ENCODE measurements at places on chromosomes 5 and 9.

DNA sequence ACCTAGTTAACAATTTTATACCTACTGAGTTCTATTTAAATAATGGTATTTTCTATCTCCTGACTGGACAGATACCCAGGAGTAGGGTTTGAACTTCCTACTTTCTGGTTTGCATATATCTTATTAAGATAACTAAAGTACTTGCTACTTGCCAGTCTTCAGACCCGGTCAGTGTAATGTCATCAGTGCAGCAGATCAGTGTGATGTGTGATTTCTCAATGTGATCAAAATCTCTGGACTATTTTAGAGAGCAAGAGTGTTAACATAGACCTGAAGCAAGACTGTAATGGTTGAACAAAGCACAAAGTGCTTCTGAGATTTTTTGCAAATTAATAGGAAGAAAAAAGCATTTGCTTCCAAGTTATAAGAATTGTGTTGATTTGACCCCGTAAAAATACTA, 6.8 kb downstream of the TMEM38B start:
- no peak for DNase-seq

- DNase-seq = no peak
Measured at GRCh38 chr9:122133263-122133983, 26.2 kb downstream of the NDUFA8 start.

DNA sequence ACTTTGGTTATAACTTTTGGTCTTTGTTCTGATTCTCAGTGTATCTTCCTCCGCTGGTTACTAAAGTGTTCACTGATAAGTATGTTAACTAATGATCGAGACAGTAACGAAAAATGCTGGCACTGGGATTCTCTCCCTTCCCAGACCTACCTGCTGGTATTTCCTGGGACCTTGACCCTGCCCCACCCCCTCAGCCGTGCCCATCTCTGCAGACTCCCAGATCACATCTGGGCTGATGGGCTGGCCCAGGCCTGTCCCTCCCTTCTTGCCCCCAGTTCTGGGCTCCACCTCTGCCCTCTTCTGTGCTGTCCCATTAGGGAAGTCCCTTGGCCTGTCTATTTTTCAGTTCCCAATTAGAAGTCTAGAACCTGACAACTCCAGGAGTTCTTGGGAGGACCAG, 46.9 kb downstream of the NEURL1B start:
- DNase-seq = no peak

DNA sequence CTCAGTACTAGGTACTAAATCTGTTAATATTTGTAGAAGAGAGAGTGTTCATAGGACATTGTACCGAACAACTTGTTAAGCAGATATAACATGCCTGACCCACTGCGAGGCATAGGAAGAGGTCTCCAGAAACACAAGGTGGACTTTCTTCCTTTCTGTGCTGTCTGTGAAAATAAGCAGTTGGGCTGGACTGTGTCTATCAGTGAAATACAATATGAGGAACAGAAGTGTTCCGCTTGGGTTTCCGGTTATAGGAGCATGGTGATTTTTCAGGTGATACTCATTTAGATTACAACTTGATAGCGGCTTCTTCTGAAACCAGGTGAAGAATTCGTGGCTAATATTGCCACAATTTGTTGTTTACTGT, 60.9 kb upstream of the TLR4 start:
- no peak for DNase-seq

DNA sequence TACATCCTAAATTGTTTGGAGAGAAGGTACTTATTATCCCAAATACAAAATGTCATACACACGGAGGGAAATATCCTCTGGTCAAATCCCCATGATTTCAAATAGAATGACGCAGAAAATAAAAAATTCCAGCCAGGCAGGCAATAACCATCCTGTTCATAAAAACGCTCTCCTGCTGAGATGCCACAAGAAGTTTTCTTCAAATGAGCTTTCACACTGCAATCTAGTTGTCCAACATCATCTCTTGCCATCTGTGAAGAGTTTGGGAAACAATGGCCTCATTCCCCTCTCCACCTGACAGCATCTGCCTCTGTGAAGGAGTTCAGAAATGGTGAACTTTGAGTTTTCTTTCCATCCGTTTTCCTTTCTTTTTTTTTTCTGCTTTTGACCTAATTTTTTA, 83.3 kb upstream of the SLC30A5 start:
- peak; percentile 58 for DNase-seq

- DNase-seq = no peak
Measured at GRCh38 chr9:93922535-93922934, 32.6 kb downstream of the BARX1 start.

GRCh38 chr9:127049044-127049443, 73.4 kb downstream of the ANGPTL2 start:
- peak; percentile 62 for DNase-seq

DNA sequence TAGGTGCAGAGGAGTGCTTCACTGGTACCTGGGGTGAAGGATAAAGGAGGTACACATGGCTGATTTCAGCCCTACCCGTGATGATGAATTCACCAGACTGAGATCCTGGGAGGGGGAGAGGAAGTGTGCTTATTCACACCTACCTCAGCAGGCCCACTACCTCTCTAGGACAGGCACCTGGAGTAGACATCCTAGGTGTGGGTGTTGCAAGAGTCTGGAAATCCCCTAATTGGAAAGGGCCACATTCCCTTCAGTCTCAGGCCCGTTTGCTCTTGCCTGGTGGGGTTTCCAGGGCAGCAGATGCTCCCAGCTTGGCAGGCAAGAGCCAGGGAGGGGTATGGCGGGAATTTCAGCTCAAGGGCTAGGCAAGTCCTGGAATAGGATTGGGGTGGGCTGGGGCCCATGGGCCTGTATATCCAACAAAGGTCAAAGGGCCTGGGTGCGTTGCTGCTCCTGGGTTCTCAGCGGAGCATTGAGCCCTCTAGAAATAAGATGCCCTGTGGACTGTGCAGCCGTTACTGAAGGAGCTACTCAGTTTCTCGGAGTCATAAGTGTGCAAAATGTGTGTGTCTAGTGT, 5.8 kb upstream of the CCL21 start:
- DNase-seq = no peak

- DNase-seq = no peak
Measured at GRCh38 chr9:134694368-134694665, 52.7 kb downstream of the COL5A1 start.

DNA sequence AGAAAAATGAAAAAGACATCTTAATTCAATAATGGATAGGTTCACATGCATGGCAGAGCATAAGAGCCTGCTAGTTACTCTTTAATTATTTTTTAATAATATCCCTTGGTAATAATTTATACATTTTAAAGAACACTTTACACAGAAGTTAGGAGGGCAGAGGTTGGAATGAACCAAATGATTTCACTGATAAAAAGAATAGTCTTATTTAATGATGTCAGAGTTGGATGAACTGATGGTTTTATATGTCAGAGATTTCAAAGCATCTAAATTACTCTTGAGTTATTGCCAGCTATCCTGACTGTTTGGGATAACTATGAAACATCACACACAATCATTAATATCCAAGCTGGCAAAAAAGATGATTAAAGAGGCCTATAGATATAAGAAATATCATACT, 244.8 kb downstream of the CSNK1G3 start:
- no peak for DNase-seq

DNA sequence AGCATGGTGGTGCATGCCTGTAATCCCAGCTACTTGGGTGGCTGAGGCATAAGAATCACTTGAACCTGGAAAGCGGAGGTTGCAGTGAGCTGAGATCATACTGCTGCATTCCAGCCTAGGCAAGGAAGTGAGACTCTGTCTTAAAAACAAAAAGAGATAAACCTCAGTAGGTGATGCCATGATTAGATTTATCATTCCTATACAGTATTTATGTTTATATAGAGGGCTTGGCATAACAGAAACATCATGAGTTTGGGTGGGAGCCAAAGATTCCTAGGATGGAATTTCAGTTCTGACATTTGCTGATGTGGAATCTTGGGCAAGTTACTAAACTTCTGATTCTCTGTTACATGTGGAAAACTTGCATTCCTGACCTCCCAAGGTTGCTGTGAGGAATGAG, 22.3 kb downstream of the RFK start:
- no peak for DNase-seq

GRCh38 chr9:95513711-95514110, 3.1 kb downstream of the PTCH1 start:
- no peak for DNase-seq

GRCh38 chr9:36559036-36559695, 13.5 kb upstream of the MELK start:
- peak; percentile 16 for DNase-seq

- no peak for DNase-seq
Measured at GRCh38 chr5:69528035-69528434, 32.0 kb upstream of the GTF2H2C start.

DNA sequence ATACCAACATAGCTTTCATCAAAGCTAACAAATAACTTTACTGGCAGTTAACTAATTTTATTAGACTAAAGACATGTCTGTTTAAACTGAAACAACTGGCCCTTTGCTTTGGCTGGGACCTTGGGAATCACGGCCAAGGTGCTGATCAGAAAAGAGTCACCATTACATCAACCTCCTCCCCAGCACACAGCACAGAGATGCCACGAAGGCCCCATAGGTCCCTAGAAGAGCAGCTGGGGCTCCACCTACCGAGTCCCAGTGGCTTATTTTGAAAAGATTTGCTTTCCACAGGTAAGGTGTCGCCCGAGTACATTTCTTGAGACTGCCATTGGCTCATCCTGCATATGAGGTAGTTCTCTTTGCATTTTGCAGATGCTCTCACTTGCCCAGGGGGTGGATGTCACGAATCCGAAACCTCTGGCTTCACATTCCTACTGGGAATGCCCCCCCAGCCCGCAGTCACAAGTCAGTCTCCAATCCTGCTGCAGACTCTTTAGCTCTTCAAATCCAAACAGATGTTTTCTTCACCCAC, 18.8 kb upstream of the HSD17B3 start:
- no peak for DNase-seq

GRCh38 chr9:114745108-114745848, 60.6 kb downstream of the TNFSF15 start:
- DNase-seq = no peak

GRCh38 chr9:129482521-129483414, 138.1 kb downstream of the C9orf50 start:
- no peak for DNase-seq

- no peak for DNase-seq
Measured at GRCh38 chr9:100718717-100719116, 140.8 kb downstream of the CAVIN4 start.

GRCh38 chr9:120474591-120475243, 105.2 kb downstream of the CDK5RAP2 start:
- peak; percentile 69 for DNase-seq

- DNase-seq = no peak
Measured at GRCh38 chr9:110126986-110127864, 80.7 kb downstream of the C9orf152 start.

DNA sequence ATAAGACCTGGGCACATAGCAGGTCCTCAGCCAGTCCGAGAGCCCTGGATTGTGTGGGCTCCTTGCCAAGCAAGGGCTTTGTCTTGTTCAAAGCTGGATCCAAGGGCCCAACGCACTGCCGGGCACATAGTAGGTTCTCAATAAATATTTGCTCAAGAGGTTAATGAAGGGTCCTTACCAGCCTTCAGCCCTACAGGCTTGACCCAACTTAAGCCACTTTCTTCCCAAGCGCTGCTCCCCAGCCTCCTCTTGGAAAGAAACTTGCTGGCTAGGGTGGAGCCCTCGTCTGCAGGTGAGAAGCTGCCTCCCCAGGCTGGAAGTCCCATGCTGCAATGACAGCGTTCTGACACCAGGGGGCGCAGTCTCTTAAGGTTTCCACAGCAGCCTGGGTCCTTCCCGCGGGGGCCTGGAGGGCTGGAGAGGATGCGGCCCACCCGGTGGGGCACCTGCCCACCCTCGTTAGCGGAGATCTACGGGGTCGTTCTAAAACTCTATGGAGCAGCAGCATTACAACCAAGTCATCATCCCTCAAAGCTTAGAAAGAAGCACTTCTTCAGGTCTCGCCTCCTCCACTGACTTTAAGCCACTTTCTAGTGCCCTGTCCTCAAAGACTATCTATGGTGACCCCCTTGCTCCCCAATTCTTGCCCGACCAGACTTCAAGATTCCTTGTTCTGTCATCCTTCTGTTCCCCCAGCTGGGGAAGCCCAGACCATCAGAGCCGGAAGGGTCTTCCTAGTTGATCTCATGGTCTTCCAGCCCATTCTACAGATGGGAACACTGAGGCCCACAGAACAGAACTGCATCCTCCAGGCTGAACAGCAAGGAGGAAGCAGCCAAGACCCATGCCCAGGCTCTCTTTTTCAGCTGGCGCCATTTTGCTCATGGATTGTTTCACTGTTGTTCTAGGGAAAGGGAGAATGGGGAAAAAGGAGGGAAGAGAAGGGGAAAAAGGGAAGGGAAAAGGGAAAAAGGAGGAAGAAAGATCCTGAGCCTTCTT, 115.4 kb downstream of the LHX2 start:
- no peak for DNase-seq

DNA sequence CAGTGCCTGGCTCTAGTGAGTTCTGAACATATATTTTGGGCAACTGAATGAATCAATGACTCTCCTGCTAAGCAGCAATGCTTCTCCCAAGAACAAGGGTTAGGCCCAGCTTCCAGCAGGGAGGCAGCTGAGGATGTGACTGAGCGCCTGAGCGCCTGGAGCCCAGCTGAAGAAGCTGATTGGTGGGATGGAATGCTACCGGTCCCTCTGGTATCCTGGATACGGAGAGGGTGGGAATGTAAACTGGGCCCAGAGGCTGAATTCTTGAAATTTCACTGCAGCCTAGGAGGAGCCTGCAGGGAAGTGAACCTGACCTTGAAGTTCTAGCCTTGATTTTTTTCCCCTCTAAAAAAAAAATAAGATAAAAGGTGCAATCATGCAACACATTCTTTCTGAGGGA, 43.2 kb downstream of the WWC1 start:
- no peak for DNase-seq

GRCh38 chr9:22119522-22120158, 110.5 kb upstream of the CDKN2B start:
- no peak for DNase-seq

- no peak for DNase-seq
Measured at GRCh38 chr9:136244122-136244968, 1.3 kb downstream of the QSOX2 start.

GRCh38 chr9:37966412-37967013, 62.6 kb upstream of the SLC25A51 start:
- no peak for DNase-seq

DNA sequence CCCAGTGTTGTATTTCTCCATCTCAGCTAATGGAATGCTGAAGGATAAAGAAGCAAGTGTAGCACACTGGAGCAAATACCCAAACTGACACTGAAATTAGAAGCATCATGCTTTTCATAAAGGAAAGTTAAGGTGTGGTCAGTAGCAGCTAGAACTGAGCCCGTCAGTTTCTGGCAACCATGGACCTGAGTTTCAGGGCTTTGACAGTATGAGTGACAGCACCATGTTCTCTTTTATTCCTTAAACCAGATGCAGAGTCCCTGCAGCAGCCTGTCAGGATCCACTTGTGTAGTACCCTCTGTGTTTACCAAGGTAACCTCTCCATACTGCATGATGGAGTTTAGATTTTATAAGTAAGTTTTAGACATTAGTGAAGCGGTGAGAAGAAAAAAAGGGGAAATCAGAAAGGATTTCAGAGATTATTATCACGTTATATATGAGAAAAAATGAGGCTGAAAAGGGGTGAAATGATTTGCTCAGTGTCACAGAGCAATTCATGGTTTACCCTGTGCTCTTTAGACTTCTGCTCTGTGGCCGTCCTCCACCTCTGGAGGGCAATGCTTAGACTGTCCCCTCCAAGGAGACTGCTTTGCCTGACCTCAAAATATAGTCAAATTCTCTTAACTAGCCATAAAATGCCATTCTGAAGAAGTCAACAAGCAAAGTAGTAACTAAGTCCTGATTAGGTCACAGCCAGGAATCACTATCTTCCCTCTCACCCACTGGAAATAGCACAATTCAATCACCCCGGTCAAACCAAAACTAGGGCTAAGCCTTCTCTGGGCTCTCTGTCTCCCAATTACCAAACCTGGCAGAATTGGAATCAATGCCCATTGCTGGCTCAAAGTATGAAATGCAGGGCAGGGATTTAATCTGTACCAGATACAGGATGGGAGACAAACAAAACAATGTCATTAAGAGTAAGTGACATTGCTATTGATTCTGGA, 10.5 kb upstream of the MYOT start:
- no peak for DNase-seq
